Activated T-cell treated with anti-CD3 and anti-CD28 coated beads, Interleukin-2, amount 50 U/mL, for 72 hours (primary cell): ENCODE measurements at places on chromosomes 5 and 9. TPM values are rescaled to one million over a fixed set of nuclear protein-coding genes. Genes with fewer than 3 reads are reported as not detected.

- H3K27me3 ChIP-seq: no peaks in the 10 kb centered on the region
- H3K27ac ChIP-seq: no peak overlapping the region
- no peak overlapping the region for H3K4me3 ChIP-seq
- H3K36me3 ChIP-seq: no peaks in the 10 kb centered on the region
- H3K4me1 ChIP-seq: no peaks in the 10 kb centered on the region
These were observed 548.3 kb downstream of the SEMA5A start for GRCh38 chr5:8997542-8998070.

- DNase-seq: no peak
- H3K36me3 ChIP-seq: no peaks in the 10 kb centered on the region
- H3K27ac ChIP-seq: no peak overlapping the region
These were observed 325.6 kb downstream of the BNC2 start for GRCh38 chr9:16544842-16545241.

Gene PTGES
- 0.48 TPM for total RNA-seq

DNA sequence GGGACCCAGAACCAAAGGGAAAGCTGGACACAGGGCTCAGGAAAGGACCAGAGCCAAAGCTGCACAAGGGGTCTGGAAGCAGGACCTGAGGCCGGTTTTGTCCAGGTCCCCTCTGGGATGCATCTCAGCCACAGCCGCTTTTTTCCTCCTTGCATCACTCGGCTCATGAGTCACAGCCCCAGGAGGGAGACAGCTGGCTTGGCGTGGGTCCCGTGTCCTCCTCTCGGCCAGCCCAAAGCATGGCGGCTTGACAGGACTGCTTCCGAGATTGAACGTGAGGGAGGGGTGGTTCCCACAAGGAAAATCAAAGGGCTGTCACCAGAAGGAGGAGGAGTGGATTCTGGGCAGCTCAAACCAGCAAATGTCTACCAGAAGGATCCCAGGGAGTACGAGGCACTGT is 56.7 kb upstream of the CPLX2 start:
- H3K4me1 ChIP-seq: no peaks in the 10 kb centered on the region
- no peaks in the 10 kb centered on the region for H3K36me3 ChIP-seq
- H3K27ac ChIP-seq: no peak overlapping the region

Gene NNT
- total RNA-seq: 138 TPM

DNA sequence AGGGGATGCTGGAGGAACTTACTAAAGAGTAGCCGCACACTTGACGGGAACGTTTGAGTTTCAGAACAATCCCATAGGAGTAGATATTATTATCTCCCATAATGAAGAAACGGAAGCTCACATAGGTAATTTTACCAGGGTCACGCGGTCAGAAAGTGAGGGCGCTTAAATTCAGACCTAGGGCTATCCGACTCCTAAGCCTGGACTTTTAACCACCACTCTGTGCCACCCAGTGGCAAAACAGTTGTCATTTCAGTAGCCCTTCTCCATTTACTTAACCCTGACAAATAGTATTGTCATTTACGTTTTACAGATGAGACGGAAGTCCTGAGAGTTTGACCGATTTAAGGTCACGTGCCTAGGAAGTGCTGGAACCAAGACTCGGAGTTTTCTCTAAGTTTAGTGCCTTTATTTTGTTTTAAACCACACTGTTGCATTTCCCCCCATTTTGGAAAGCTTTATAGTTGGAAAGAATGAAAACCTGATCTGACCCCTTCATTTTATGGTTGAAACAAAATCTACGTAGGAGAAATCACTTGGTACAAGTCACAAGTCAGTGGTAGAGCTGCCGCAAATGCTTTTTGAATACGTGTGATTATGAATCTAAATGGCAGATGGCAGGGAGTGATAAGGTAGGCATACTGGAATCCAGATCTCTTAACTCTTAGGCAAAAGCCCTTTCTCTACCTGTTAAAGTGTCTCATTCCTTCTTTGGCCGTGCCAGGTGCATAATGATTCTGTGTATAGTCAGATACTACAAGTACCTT is 650 bp downstream of the MRRF start:
- H3K27me3 ChIP-seq: no peaks in the 10 kb centered on the region
- DNase-seq: peak; percentile 27
- H3K27ac ChIP-seq: peak overlapping the region; percentile 99

Gene CD72
- total RNA-seq: 28.7 TPM

DNA sequence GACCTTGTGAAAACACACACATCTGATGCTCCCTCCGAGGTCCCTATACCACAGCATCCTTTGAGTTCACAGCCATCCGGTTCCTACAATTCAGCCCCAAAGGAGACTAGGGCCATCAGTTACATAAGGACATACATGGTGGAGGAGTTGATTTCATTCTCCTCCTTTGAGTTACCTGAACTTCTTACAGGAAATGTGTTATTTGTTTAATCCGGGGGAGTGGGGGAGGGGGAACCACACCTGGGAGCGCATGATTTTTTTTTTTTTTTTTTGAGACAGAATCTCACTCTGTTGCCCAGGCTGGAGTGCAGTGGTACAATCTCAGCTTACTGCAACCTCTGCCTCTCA is 30.7 kb downstream of the SEMA4D start:
- H3K4me1 ChIP-seq: peaks cover 100% of the 10 kb centered on the region
- DNase-seq: no peak
- H3K27ac ChIP-seq: peak overlapping the region; percentile 96
- H3K4me3 ChIP-seq: peak overlapping the region; percentile 92
- no peaks in the 10 kb centered on the region for H3K27me3 ChIP-seq

DNA sequence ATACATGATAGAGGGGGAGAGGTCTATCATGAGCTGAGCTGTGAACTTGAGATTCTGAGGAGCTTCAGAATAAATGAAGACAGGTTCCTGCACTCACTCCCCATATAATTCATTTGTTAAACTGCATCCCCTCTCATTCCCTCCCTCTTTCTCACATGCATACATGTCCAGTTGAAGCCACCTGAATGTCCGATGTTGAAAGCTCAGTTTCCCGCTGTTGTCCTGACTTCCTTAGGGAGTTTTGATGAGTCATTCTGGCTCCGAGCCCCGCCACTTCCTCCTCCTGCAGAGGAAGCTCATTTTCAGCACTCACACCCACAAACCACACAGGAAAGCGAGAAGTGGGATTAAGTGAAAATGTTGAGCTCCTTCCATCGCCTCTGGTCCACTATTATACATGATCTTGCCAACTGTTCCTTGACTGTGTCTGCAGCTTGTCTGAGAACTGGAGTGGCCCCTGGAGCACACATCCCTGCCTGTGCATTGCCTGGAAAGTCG is 121.2 kb downstream of the CEMIP2 start:
- peak overlapping the region; percentile 15 for H3K4me3 ChIP-seq
- peaks cover 8% of the 10 kb centered on the region for H3K27me3 ChIP-seq
- H3K36me3 ChIP-seq: no peaks in the 10 kb centered on the region
- H3K27ac ChIP-seq: no peak overlapping the region

Gene ZFP2
- total RNA-seq: 0.58 TPM
